ENCODE measurements at places on chromosomes 2 and 18.

- DNase-seq, result no peak
These were observed 130.4 kb upstream of the ZFP36L2 start for GRCh38 chr2:43356774-43357173.

DNA sequence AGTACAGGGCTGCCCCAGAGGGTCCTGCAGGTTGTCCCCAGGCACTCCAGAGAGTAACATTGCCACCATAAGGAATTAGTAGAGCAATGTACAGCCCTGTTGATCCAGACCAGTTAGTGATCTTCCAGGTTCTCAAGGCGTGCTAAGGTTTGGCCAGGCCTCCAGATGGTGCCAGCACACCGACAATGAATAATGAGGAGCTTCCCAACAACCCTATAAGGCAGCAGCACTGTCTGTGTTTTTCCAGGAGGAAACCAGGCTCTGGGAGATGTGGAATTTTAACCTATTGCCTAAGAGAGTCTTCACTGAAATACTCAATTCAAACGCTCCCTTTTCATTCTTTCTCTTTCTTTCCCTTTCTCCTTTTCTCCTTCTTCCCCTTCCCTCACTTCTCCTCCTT lies 122.1 kb downstream of the MGAT5 start:
- DNase-seq, result no peak

GRCh38 chr2:183195397-183195796 lies 71.2 kb downstream of the NUP35 start:
- DNase-seq, result no peak

GRCh38 chr2:151774506-151774905 lies 40.2 kb upstream of the NEB start:
- DNase-seq, result no peak

- no peak for DNase-seq
These were observed 114.8 kb downstream of the CCBE1 start for GRCh38 chr18:59582395-59582794.

GRCh38 chr18:31723990-31724711 lies 36.5 kb downstream of the SLC25A52 start:
- no peak for DNase-seq

DNA sequence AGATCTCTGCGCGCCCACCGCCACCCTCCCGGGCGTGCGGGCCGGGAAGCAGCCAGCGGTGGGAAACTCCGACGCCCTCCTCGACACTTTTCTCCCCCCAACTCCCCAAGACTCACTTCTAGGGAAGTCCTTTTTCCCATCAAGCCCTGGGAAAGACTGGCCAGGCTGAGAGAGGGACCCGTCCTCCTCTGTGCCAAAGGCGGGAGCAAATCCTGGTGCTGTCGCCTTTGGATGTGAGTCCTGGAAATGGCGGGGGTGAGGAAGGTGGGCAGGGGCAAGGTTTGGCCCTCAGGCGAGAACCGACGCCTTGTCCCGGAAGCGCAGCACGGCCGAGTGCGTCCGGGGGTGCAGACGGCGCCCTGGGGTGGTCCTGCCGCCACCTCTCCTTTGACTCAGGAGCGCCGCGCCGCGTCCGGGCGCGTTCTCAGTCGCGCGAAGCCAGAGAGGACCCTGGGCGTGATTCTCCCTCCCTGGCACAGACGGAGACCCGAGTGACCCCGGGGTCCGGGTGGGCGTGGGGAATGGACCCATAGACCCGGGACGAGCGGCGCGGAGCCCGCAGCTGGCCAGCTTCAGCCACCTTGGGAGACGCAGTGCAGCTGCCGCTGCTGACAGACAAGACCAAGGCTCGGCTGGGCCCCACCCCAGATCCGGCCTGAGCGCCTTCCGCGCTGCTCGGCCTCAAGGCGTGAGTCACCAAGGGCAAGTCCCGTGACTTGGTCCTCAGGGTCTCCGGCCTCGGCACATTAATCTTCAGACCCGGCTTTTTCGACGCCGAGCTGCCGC lies 3.5 kb upstream of the LBX2 start:
- DNase-seq, result peak; percentile 55

DNA sequence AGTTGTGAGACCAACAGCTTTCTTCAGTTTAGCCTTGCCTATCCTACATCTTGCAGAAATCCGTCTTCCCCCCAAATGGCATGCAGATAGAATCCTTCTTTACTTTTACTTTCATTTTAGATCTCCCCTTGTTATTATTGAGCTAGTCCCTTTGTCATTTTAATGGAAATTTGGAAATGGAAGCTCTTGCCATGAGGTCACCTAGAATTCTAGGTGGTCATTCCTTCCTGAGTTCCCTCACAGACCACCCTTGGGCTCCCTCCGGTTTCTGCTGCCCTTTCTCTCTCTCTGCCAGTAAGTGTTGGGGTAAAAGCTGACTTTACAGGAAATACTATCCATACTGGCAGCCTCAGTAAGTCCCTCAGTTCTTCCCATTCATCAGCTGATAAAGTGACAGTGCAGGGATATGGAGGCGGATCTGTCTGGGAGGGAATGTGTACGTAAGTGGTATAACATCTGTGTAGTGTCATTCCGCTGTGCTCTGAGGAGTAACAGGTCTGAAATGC lies 30.2 kb downstream of the ARHGAP25 start:
- no peak for DNase-seq

DNA sequence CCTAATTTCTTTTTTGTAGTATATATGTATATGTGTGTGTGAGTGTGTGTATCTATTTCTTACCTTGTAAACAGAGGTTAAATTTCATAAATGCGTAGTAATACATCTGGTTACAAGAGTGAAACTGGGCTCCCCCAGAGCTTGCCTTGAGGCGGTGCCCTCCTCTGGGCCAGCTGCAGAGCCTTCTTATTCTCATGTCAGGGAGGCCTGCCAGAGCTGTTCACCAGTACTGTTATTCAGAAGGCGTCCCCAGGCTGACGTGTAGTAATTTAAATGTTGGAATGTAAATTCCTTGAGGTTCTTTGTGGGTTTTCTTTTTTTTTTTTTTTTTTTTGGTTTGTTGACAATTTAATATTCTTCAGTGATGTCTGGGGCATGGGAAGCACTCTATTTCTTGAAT lies 11.2 kb downstream of the COPS8 start:
- no peak for DNase-seq

DNA sequence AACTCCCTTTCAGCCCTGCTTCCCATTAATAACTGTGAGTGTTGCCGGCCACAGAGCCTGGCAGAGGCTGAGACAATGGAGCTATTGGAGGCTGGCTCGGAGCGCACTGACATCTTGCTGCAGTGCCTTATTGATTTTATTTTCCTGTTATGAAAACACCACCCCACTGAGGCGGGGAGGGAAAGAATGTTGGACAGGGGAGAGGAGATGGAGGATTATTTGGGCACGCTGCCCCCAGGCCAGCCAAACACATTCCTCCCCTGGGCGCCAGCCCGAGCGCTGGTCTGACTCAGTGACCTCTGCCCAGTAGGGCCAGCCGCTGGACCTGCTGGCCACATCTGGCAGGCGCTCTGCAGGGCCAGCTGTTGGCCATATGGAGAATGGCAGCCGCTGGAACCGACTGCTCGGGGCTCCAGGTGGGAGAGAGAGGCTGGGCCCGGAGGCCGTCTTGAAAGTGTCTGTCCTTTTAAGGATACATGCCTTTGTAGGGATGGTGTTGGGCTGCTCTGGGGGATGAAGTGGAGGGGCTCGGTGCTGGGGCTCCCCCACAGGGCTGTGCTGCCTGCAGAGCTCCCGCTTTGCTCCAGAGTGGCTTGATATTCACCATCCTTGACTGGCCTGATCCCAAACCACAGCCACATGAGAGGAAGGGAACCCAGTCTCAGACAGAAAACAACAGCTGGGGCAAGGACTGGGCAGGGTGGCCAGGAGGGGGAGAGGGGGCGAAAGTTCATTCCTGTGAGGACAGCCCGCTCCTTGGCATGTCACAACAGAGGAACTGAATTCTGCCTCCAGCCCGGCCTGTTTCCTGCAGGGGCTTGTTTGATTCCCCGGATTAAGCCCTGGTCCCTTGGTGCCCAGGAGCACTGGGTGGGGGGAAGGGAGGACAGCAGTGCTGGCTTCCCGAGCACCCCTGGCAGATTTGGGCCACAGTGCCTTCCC lies 179.0 kb downstream of the KLHL29 start:
- DNase-seq, result no peak

- no peak for DNase-seq
These were observed 417.4 kb downstream of the KCNJ3 start for GRCh38 chr2:155115846-155116245.

GRCh38 chr18:64244571-64244970 lies 95.7 kb upstream of the LINC00305 start:
- no peak for DNase-seq

GRCh38 chr2:98486374-98486981 lies 41.8 kb downstream of the INPP4A start:
- no peak for DNase-seq

DNA sequence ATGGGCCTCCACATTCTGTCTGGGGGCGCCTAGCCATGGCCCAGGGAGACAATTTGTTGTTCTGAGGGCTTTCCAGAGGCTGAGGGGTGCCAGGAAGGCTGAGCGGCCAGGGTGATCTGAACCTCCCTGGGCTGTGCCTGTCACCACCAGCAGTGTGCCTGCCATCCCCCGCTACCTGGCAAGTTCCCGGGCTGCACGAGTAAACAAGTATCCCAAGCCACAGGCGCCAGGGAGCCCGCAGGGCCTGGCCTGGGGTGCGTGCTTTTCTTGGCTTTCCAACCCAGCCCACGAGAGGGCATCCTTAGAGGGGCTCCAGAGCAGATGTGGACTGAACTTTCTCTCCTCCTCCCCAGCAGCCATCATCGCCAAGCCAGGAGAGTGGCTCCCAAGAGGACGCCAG lies 35.1 kb upstream of the B3GNT7 start:
- DNase-seq, result no peak

DNA sequence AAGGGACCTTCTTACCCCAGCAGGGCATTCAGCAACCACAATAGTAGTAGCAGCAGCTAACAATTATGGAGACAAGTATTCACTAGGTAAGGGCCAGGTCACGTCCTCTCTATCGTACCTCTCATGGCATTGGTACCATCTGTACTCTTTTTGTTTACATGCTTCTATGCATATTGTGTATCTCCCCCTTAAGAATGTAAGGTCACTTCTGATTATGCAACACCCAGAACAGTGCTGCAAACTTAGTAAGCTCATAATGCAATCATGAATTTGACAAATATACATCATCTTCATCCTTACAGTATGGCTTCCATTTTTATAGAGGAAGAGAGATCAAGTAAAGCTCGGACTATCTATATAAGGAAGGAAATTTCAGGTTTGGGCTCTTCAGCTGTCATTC lies 46.1 kb downstream of the SPRED2 start:
- DNase-seq, result no peak

DNA sequence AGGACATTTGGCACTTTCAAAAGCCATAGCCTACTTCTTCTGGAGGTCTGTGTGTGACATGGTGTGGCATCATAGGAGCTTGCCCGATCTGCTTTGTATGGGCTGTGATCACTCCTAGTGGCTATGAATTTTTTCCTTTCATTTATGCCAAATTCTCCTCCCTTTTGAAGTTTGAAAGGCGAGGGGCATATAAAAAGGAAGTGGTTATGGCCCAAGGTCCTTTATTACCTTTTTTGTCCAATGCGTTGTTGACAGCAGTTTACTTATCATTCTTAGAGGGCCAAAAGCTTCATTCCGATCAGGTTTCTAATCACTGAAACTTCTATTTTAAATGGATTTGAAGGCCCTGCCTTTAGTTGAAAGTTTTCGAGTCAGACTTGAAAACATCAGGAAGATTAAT lies 224.3 kb upstream of the FOSL2 start:
- DNase-seq, result no peak

DNA sequence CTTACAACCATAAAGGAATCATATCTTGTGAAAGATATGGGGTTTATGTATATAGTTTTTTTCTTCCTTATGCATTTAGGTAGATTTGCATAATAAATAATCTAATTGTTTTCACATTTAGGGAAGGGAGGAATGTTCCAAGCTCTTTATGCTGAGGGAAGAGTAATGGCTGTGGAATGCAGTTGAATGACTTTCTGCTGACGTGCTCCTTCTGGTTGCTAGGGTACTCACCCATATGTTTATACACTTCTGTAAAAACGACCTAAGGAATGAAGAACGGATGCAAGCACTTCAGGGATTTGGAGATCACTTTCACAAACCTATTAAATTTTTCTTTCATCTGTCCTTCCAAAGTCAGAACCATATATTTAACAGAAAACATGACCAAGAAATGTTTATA lies 29.2 kb upstream of the PPP4R1 start:
- no peak for DNase-seq

DNA sequence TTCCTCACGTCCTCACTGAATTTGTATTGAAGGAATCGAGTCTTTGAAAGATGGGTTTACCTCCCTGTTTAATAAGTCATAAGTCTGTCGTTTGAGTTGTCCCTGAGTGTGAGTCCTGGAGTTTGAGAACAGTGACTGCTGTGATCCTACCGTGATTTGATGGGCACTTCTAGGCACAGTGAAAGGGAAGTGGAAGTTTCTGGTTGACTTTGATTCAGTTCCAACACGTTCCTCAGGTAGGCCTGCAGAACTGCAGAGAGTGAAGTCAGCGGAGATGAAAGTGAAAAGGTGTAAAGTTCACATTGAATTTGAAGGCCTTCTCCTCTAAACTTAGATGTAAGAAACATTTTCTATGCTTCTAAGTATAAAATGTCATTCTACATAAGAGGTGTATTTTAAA lies 52.9 kb upstream of the ACKR3 start:
- no peak for DNase-seq

GRCh38 chr18:2572171-2572569 lies 813 bp downstream of the NDC80 start:
- peak; percentile 6 for DNase-seq

GRCh38 chr18:41744421-41745030 lies 210.5 kb upstream of the PIK3C3 start:
- DNase-seq, result no peak

DNA sequence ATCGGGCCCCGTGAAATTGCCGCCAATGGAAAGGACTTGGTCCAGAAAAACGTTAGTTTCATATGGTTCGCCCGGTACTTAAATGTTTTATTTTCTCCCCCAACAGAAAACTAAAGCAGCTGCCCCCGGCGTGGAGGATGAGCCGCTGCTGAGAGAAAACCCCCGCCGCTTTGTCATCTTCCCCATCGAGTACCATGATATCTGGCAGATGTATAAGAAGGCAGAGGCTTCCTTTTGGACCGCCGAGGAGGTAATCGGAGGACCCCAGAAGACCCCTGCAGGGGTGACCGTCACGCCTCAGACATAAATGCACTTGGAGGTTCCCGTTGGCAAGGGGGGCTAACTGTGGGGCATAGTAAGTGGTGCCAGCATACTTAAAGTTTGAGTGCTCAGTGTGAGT lies 742 bp downstream of the RRM2 start:
- DNase-seq, result no peak

- DNase-seq, result no peak
These were observed 38.9 kb downstream of the DHRS9 start for GRCh38 chr2:169108099-169108884.

- DNase-seq, result no peak
These were observed 46.5 kb downstream of the EFEMP1 start for GRCh38 chr2:55877087-55877436.

- DNase-seq, result no peak
These were observed 95.0 kb downstream of the MAPK4 start for GRCh38 chr18:50654658-50655550.

GRCh38 chr2:235052514-235053354 lies 100.9 kb downstream of the SH3BP4 start:
- no peak for DNase-seq

Measured in CD4-positive, alpha-beta T cell treated with Interleukin-4 for 4 hours (primary cell).